H7 (cell line): ENCODE measurements at places on chromosomes 6 and 20. TPM values are rescaled to one million over a fixed set of nuclear protein-coding genes. Genes with fewer than 3 reads are reported as not detected.
A peak's percentile ranks its signal among the peaks of the same experiment; 100 is the strongest.

The OR2H1 gene
- not detected in 2 replicates for total RNA-seq

DNA sequence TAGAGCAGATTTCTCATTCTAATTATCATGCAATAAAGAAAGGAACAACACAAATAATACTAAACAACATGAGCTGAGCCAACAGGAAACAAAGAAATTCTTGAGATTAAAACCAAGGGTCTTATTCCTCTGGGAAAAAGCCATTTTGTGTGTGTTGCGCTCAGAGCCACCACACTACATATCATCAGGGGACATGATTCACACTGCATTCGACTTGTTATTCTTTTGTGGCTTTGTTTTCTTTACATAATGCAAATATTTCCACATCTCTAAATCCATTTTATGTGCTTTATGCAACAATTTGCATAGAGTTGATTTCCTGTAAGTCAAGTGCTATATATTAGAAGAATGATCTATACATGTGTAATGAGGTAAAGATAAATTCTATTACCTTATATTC, 719.6 kb downstream of the TBC1D32 start:
- no peak for DNase-seq

DNA sequence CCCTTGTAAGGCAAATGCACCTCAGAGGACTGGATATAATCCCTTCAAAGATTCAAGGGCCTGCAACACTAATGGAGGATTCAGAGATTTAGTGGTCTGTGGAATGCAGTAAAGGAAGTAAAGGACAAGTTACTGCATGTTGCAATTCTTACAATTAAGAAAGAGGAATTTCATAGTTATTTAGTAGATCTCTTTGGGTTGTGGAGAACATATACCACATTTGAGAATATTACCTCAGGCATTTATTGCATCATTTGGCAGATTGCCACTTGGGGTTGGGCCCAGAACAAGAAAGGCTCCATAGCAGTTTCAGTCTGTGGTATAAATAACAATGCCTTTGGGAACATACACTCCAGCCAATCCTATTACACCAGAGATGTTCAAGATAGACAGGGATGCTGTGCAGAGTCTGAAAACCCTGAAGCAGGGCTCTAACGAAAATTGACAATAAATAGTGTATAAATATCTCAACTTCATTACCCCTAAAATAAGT, 20.9 kb upstream of the EPM2A start:
- DNase-seq: no peak

DNA sequence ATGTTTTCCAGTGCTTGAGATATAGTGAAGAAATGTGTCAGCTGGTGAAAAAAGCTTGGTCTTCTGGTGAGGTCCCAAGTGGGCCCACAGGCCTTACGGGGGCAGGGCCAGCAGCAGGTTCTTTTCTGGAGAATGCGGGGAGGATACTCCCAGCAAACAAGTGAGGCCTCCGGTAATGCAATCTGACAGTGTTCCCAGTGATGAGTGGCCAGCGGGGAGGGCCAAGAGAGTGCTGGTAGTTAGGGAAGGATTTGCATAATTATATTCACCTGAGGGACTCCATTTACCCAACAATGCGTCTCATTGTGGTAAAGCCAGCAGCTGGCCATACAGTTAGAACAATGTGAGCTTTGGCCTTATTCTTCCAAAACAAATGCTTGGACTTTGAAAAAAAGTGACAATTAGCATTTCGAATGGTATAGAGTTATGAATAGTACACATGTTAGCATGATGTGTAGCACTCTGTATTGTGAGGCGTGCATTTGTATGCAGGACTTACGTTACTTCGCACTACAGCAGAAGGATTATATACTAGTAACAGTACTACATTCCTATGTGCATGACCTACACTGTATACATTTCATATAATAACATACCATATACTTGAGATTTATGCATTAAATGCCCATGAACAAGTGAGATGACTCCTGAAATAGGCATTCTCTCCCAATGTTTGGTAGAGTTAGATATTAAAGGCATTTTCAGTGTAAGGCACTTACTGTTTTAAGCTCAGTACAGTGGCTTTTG, 69.8 kb downstream of the MYB start:
- DNase-seq: peak; percentile 76
